ENCODE measurements at places on chromosomes 4 and X.

GRCh38 chrX:151870602-151871001 lies 42.1 kb upstream of the MAGEA4 start:
- no peak for DNase-seq

GRCh38 chrX:7077241-7078230 lies 70.0 kb upstream of the STS start:
- no peak for DNase-seq

DNA sequence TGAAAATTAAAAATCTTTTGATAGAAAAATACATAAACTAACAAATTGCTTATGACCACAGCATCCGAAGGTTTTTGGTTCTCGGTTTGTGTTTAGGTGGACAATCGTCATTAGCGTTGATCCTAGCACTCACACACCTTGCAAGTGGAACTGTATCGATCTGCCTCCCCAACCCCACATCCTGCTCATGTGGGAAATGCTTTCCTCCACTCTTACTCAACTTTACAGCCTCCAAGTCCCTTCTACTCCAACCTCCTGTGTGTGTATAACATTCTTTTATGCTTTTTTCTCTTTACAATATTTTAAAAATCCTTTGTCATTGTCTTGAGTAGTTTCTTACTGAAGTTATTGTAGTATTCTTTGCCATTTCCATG lies 15.6 kb upstream of the TMEM131L start:
- DNase-seq, result no peak

- DNase-seq, result no peak
Measured at GRCh38 chrX:13597874-13598273, 28.5 kb downstream of the EGFL6 start.

DNA sequence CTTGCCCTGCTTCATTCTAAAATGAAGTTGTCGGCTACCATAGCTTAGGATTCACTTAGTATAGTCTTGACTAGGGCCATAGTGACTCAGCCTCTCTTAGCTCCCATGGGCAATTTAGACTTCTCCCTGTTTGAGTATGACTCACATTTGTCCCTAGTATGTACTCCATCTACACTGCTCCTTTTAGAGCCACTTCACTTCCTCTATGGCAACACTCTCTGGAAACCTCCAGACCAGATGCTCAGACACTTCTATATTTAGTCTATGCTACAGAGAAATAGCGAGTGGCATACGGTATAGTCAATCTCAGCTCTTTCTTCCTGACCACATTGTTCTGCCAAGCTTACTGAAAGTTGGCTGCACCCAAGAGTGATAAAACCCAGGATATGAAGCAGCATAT lies 11.2 kb downstream of the MEPE start:
- DNase-seq, result peak; percentile 82

- DNase-seq, result no peak
Measured at GRCh38 chrX:3811331-3812311, 98.2 kb upstream of the PRKX start.

DNA sequence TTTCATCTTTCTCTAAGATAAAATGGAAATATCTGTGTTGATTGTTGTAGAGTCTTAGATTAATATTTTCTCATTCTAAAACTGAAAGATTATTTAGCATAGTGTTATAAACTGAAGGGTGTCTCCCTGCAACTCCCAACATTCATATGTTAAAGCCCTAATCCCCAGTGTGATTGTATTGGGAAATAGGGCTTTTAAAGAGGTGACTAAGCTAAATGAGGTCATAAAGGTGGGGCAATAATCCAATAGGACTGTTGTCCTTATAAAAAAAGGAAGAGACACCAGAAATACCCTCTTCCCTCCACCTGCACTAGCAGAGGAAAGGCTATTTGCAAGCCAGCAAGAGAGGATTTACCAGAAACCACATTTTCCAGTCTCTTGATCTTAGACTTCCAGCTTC lies 1626.4 kb downstream of the C4orf33 start:
- no peak for DNase-seq

DNA sequence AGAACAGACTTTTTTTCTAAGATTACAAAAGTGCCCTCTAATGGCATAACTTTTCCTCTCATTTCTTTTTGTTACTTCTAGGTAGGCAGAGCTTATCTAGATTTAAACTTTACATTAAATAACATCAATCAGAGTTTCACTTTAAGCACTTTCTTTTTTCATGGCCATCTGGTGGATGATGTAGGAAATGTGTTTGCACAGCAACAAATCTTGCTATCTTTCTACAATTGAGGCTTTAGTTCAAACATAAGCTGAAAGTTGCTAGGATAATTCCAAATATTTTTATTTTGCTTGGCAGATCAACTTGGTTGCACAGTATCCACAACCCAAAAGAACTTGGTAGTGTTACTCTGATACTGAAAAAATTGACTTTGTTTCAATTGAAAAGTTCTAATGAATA lies 22.0 kb downstream of the NDNF start:
- DNase-seq, result no peak

- DNase-seq, result no peak
Measured at GRCh38 chr4:1316537-1317168, 27.0 kb downstream of the MAEA start.

DNA sequence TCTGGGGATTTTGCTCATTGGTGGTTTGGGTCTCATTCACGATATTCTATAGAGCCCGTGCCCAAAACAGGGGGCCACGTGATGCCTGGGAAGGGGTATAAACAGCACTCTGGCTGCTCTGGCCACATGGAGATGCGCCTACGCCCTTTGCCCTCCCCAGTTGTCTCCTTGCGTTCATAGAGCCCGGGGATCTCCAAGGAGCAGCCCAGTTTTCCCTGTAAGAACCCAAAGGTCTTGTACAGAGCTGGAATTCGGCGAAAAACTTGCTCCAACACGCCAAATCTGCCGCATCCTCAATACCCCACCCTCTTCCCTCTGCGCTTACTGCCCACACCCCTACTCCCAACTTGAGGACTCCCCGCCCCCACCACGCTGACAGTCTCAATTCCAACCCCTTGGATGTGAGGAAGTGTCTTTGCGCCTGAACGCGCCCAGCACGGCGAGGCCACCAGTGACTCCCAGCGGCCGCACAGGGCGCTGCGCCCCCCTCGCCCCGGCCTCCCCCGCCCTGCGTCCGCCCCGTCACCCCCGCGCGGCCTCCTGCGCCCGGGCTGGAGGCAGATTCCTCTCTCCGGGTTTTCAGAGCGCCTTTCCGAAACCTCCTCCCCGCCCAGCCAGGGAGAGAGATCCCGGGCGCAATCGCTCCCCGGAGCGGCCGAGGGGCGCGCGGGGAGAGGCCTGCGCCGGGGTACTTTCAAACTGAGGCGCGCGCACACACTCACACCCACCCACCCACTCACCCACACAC lies at the start of gene NHS:
NHS (plus strand) TSS at position 582 of the 748 bp plus-strand sequence. CDS start 558 bp downstream, outside the sequence.
- no peak for DNase-seq

DNA sequence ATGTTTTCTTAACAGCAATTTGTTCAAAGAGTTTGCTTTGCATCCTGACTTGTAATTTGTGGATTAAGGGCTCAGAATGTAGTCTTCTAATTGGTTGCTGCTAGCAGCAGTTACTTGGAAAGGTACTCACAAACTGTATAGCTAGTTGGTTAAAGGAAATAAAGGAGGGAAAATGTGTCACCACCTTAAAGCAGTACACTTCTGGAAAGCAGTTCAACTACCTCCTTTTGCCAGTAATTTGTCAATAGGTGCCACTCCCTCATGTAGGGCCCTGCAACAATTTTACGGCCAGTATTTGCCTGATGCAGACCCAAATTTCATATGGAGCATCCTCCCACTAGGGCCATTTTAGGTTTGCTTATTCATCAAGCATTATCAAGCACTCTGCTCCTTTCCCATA lies 20.8 kb downstream of the AMOT start:
- no peak for DNase-seq

GRCh38 chrX:116384406-116384954 lies 51.9 kb upstream of the SLC6A14 start:
- DNase-seq, result no peak

DNA sequence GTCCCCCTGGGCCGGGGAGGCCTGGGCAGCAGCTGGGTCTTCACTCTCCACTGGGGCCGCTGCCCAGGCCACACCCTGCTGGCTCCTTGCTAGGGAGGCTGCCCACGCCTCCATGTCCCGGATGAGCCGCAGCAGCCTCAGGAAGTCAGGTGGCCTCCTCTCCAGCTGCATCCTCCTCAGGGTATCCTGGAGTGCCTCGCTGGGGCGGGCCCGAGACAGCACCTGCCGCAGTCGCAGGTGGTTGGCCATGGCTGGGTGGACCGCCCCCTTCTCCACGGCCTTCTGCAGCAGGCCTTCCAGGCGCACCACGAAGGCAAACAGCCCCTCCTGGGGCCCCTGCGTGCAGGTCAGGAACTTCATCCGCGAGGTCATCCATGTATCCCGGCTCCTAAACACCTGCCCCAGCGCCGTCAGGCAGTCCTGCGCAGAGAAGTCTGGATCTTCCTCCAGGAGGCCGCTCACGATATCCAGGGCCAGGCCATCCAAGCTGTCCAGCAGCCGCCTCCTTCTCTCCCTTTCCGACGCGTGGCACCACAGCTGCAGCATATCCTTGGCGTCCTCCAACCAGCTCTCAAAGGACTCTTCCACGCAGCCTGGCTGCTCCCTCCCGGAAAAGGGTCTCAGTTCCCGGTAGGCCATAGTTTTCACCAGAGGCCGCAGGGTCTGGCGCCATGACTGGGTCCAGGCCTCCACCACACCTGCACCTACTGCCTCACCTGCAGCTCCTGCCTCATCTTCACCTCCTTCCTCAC lies 2.1 kb downstream of the PNMA6F start:
- no peak for DNase-seq

DNA sequence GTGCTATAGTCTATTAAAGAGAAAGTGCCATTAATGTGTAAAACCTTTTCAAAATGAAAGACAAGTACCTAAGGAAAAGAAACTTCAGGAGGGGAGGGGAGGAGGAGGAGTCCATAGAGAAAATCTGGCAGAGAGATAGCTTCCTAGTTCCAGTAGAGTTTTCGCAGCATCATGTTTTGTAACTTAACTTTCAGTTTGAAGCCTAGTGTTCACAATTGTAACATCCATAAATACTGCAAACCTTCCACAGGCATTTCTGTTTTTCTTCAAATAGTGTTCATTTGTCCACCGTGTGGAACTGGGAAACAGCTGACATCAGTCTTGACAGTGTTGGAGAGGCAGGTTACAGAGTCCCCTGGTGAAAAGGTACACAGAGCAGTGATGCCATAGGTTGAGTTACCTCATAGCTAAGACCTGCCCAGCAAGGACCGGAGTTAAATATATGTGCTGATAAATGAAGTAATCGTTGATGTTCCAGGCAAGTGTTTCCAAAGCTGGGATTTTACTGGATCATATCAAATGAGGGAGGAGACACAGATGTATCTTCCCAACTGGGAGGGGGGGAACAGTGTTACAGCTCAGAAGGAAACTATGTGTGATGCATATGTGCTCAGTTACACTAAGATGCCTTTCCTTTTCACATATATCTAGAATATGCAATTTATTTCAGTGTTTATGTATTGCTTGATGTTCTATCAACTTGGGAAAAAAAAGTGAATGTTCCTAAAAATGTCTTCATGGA lies 369.5 kb upstream of the FAM241A start:
- DNase-seq, result no peak

GRCh38 chr4:121421594-121421993 lies 40.8 kb upstream of the QRFPR start:
- DNase-seq, result no peak

DNA sequence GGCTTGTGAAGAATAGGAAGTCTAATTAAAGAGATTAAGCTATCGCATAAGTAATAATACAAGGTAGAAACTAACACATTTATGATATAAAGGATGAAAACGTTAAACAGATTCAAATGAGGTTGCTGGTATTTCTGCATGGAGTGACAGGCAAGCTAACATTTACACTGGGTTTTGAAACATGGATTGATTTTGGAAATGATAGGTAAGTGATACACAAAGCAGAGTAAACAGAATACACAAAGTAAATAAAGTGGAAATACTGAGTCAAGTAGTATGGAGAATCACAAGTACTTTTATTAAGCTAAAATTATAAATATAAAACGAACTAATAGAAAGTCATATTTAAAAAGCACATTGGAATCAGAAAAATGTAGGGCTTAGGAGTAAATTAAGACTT lies 665.3 kb downstream of the STPG2 start:
- DNase-seq, result no peak

- DNase-seq, result no peak
Measured at GRCh38 chr4:98619180-98619579, 39.2 kb downstream of the TSPAN5 start.

DNA sequence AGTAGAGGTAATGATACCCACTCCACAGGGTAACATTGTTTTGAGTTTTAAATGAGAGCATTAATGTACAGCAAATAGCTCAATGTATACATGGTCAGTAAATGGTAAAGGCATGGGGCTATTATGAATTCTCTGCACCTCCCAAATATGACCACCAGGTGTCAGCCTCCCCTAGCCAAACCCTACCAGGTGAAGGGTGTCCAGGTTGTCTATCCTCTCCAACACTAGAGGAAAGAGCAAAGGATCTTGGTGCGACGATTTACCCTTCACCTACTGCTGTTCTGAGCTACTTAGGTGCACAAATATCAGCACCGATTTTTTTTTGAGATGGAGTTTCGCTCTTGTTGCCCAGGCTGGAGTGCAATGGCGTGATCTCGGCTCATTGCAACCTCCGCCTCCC lies 26.5 kb upstream of the XIAP start:
- no peak for DNase-seq

- DNase-seq, result no peak
Measured at GRCh38 chr4:168722391-168722790, 225.5 kb downstream of the PALLD start.

DNA sequence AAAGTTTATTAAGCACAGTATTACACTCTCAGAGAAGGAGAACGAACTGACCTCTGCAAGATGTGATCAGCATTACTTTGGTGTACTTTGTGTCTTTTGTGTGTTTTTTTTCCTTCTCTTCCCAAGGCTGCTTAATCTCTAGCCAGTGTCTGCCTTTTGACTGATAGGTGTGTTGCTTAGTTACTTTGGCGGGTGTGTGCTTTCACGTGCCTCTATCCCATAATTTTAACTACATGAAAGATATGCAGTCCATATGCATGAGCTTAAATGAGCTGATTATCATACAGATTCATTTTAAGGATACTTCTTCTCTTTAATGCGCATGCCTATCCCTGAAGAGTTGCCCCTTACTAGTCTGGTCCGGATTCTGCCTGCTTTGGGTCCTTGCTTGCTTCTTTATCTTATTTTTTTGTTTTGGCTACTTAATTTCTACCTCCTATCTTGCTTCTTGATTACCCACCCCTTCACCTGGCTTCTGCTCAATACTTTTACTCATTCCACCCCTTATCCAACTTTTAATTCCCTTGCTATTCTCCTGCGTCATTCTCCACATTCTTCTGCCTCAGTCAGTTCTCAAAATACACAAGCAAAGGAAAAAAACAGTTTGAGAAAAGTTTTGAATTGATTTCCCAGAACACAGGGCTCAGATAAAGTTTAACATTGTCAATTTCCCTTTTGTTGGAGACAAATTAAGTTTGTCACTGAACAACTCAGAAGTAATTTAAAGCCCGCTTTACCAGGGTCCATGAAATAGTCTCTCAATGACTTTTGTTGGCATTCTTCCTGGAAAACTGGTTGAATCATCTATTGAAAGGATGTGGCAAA lies 182.0 kb downstream of the TENT5D start:
- no peak for DNase-seq

GRCh38 chrX:119984652-119985051 lies 41.1 kb upstream of the NKAP start:
- DNase-seq, result no peak

Measured in SIG-M5 (cell line).